HepG2 (cell line): ENCODE measurements at places on chromosomes 4 and X. TPM values are rescaled to one million over a fixed set of nuclear protein-coding genes. Genes with fewer than 3 reads are reported as not detected.

The MUC7 gene
- not detected in 2 replicates for total RNA-seq

The XPNPEP2 gene
- total RNA-seq, result 0.49 and 1.1 TPM in 2 replicates

The NHS gene
- 0.02 TPM in 1 of 2 replicates, not detected in the other for total RNA-seq

The PLAC8 gene
- 3.0 and 4.1 TPM in 2 replicates for total RNA-seq

The GAGE1 gene
- not detected in 2 replicates for total RNA-seq

The CLIC2 gene
- 0.24 and 0.28 TPM in 2 replicates for total RNA-seq

The PAK3 gene
- total RNA-seq, result not detected in 2 replicates

The HDAC6 gene
- total RNA-seq, result 57.8 and 80.4 TPM in 2 replicates

The CHRDL1 gene
- not detected in 2 replicates for total RNA-seq

The GLRA2 gene
- total RNA-seq, result not detected in 2 replicates

The TASL gene
- not detected in 2 replicates for total RNA-seq

The FGF13 gene
- total RNA-seq, result 0.33 and 0.84 TPM in 2 replicates

The FRMPD3 gene
- total RNA-seq, result not detected in 2 replicates

The BEX1 gene
- total RNA-seq, result 69.4 and 85.8 TPM in 2 replicates

The BST1 gene
- 0.22 and 0.49 TPM in 2 replicates for total RNA-seq

The ADH1C gene
- total RNA-seq, result not detected in 2 replicates

The HS6ST2 gene
- not detected in 2 replicates for total RNA-seq

The ERCC6L gene
- 9.5 and 15.6 TPM in 2 replicates for total RNA-seq

The TMEM35A gene
- not detected in 2 replicates for total RNA-seq

The LARP7 gene
- total RNA-seq, result 37.1 and 49.6 TPM in 2 replicates

The PCSK1N gene
- 5.1 and 14.0 TPM in 2 replicates for total RNA-seq

The PPEF2 gene
- not detected in 2 replicates for total RNA-seq

The ADH4 gene
- 31.1 and 50.3 TPM in 2 replicates for total RNA-seq

The SRPX gene
- not detected in 2 replicates for total RNA-seq
